Daoy (cell line): ENCODE measurements at places on chromosomes 7 and 10.

GRCh38 chr7:359766-360361 is 69.9 kb downstream of the FOXL3 start:
- DNase-seq: no peak

GRCh38 chr10:1198453-1199344 is 142.5 kb downstream of the WDR37 start:
- no peak for DNase-seq

- no peak for DNase-seq
Observed at GRCh38 chr10:102642736-102643335, 1.4 kb upstream of the TRIM8 start.

- DNase-seq: no peak
Observed at GRCh38 chr7:25095516-25096345, 29.3 kb downstream of the CYCS start.

DNA sequence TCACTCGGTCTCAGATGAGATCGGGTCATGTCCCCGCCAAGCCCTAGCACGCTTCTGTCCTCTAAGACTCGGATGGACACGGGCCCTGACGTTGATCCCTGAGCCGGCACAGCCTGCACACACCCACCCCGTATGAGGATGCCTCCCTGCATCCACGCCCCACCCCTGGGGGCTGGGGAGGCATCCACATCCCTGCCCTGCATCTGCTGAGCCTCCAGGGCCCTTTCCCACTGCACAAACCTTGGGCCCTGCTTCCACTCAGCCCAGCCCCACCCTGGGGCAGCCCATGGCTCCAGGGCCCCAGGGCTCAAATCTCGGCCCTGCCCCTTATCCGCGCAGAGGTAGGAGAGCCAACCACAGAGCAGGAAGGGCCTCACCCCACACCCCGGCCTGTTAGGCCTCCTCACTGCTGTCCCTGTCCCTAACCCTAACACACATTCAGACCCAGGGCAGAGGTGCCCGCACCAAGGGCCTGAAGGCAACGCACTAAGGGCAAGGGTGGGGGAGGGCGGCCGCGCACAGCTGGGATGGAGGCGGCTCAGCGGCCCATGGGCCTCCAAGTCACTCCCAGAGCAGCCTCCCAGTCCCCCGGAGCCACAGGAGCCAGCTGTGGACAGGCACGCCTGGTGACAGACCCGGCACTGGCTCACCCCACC is 9.5 kb upstream of the MICALL2 start:
- DNase-seq: no peak

DNA sequence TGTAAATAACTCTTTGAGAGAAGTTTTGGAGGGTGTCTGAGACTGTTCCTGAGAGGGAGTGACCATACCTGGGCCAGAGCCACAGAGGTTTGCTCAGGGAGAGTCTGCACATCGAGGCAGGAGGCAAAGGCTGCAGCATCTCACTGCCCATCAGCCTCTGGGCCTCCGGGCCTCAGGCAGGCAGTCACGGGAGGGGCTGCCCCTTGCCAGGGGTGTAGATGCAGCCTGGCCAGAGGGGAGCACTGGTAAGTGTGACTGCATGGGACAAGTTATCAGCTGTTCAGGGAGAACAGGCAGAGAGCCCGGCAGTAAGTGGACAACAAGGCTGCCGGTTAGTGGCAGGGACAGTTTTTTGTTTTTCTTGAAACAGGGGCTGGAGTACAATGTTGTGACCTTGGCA is 55.9 kb downstream of the ZNF467 start:
- DNase-seq: no peak

DNA sequence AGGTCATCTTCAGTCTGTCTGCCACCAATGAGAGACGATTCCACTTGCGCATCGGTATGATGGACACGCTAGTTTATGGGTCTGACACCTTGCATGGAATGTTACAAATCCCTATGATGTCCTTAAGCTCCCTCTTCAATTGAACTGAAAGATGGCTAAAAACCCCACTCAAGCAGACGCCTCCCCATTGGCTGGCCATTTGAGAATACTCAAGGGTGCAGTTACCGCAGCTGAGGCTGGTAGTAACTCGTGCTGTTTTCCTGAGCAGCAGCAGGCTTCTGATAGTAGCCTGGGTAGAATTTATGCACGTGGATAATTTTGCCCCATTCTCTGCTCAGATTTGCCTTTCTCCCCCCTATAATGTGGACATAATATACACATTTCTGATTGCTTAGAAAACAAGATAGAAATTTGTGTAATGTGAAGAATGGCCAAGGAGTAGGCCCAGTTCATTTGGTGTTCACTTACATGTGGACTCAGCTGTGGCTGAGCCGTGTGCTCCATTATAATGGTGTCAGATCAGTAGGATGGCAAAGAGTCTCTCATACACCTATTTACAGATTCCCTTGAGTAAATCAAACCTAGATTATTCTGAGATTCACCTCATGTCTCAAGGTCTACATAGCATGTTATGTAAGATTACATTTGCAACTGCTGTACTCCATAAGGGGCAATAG is 142.8 kb downstream of the HIBADH start:
- DNase-seq: no peak

- no peak for DNase-seq
Observed at GRCh38 chr7:34135924-34136323, 230.6 kb downstream of the BMPER start.

DNA sequence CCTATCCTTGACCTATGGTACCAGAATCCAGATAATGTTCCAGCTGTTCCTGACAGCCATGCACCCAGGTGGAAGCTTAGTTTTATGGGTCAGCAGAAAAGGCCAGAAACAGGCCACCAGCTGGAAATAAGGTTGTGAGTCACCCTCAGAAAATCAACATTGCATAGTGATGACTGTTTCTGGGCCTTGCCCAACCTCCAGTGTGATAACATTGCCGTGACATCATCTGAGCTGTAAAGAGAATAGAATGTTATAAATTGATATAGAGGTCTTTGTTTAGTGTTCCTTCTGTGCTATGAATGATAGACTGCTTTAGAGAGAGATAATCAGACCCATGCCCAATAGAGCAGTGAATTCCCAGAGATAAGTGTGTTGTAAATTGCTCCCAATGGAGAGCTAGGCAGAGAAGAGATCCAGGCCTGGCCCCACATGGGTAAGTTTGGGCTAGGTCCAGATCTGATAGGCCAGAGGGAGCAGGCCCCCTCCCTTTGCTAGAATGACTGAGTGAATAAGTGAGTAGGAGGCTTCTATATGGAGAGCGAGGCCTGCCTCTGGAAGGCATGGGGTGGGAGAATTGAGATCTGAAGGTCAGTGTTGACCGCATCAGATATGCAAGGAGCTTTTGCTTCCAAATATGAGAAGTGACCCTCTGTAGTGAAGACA is 14.2 kb upstream of the HPS1 start:
- DNase-seq: peak; percentile 88

- no peak for DNase-seq
Observed at GRCh38 chr10:132193907-132194552, 7.3 kb downstream of the DPYSL4 start.

DNA sequence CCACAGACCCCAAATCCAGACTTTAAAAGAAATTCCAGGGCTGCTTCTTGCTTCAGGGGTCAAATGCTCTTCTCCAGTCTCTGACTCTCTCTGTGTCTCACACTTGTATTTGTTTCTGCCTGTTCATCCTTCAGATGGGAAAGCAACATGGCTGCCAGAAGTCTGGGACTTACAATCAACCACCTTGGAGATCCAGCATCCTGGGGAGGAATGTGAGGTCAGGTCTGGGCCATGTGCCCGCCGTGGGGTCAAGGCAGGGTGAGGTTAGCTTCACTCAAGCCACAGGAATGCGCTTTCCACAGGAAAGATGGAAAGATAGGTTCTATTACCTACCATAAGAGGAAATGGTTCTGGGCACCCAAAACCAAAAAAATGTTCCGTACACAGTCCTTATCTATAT is 34.3 kb upstream of the NPVF start:
- DNase-seq: peak; percentile 93

DNA sequence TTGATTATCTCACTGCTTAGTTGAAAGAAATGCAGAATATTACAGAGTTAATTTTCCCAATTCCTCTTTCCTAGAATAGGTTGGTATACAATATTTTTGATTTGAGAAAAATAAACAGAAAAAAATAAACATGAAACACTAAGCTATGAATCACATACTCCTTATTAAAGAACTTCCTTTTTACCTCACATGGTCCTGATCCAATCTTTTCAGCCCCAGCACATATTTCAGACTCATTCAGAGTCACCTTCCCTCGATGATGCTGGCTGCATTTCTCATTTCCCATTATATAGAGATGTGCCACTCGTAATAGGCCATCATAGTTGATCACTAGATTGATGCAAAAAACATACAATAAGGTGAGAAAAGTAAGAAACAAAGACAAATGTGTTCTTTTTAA is 64.6 kb downstream of the HGF start:
- DNase-seq: no peak

DNA sequence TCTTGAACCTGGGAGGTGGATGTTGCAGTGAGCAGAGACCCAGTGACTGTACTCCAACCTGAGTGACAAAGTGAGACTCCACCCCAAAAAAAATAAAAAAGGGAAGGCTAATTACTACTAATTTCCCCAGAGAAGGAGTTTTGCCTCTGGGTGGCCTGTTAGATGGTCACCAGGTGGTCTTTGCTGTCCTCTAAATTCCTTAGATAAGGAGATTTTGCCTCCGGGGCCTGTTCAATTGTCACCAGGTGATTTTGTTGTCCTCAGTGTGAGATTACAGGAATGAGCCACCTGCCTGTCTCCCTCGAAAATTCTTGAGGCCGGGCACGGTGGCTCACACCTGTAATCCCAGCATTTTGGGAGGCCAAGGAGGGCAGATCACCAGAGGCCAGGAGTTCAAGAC is 24.4 kb upstream of the ZMIZ2 start:
- no peak for DNase-seq

GRCh38 chr7:28423918-28424514 is 11.7 kb downstream of the CREB5 start:
- no peak for DNase-seq

DNA sequence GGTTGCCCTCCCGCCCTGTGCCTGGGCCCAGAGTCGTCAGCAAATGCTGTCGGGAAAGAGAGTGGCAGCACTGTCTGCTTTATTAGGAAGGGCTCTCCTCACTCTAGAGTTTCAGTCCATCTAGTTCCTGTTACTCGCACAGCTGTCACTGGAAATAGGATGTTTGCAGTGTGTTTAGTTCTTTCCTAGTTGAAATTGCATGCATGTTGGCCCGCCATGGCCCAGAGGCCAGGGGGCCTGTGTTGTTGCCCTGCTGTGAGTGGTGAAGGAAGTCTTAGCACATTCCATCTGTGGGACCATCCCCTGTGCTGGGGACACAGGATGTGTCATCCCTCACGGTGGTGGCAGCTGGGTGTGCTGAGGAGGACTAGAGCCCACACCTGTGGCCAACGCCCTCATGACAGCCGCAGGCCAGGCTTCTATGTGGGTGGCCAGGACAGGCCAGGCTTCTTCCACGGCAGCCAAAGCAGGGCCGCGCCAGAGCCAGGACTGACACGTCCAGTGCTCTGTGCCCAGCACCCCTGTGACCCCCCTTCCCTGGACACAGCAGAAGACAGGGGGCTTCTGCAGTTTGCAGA is 45.4 kb downstream of the ZNF467 start:
- no peak for DNase-seq

DNA sequence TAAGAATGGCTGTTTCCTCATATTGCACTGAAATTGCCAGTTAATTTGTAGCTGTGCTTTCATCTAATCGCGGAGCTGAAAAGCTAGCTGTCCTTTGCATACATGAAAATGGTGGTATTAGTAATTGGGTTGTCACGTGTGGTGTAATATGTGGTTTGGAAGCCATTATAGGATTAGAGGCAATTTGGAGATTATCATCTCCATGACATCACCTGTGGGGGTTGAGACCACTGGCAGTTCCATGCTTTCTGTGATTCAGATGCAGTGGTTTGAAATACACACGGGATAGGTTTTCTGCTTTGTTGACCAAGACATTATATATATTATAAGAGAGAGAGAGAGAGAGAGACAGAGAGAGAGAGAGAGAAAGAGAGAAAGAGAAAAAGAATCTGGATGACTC is 180.8 kb downstream of the RAB11FIP2 start:
- peak; percentile 20 for DNase-seq

- DNase-seq: no peak
Observed at GRCh38 chr7:141949451-141949850, 2.7 kb upstream of the CLEC5A start.

DNA sequence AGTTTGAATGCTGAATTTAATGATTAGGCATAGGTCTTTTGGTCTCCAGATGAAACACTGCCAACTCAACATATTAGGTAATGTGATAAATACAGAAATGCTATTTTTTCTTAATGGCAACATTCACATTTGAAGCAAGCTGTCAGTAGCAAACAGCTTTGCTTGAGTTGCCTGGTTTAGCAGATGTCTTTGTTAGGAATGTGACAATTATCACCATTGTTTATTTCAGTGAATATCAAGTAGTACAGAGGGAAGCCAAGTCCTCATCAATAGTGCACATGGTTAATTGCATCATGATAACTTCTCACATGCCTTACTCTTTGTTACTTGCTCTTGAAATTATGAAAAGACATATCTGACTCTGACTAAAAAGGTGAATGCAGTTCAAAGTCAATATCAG is 23.7 kb upstream of the SEPTIN7 start:
- no peak for DNase-seq
